ENCODE measurements at places on chromosomes 7 and 10.

DNA sequence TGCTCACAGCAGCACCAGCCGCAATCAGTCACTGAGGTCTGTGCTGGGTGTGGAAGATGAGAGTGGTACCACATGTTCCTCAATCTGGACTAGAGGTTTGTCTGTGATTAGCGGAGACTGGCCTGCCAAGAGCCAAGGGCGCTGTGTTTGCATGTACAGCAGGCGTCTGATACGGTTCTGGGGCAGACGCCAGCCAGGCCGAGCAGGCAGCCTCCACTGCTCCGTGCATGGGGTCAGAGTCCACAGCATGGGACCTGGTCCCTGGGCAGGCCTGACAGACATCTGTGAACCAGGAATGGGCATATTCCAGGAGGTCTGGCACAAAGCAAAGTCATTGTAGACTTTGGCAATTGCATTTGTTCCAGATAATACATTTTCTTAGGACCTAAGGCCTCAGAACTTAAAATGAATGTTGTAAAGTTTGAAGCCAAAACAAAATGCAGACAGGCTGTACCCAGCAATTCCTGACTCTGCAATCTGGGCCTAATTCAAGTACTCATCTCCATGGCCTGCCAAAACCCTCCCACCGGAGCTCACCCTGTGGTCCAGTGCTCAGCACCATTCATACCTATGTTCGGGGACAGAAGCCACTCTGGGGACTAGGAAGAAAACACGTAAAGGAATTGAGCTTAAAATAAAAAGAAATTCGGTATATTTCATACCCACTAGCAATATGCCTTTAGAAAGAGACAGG lies 50.0 kb upstream of the FAM20C start:
- DNase-seq, result no peak

DNA sequence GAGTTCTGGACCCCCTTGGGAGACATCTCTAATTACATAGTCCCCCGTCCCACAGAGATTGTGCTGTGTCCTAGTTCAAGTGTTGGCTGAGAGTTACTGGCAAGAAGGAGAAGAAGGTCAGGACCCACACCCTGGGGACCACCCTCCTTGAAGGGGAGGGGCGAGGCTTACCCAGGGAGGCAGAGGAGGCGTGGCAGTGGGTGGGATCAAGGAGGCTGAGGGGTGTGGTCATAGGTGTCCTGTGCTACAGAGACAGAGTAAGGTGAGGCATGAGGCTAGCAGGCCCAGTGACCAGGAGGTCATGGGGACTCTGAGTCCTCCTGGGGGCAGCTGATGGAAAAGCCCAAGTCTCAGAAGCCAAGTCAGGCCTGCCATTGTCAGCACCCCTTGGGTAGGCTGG lies 29.4 kb upstream of the ADCYAP1R1 start:
- DNase-seq, result no peak

DNA sequence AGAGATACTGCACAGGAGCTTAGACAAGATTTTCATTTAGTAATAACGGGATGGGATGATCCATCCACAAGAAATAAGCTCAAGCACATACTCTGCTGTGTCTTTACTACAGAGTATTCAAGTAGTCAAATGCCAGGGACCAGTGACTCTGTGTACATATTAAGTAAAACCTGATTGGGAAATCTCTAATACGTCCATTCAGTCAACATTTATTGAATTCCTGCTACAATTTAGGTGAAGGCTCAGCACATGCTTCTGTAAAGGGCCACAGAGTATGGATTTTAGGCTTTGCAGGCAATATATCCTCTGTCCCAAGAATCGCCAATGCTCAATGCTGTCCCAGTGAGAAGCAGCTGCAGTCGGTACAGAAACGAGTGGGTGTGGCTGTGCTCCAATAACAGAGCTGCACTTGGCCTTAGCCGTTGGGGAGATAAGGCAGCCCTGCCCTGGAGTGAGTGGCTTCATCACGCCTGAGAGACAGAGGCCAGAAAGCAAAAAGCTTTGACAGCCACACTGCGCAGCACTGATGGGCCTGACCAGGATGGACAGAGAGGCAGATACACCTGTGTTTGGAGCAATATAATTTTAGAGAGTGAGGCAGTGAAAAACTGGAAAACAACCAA lies 186.8 kb downstream of the PARD3 start:
- no peak for DNase-seq

GRCh38 chr10:33818343-33818742 lies 483.9 kb upstream of the NRP1 start:
- DNase-seq, result no peak

GRCh38 chr10:22042557-22043326 lies 39.2 kb upstream of the DNAJC1 start:
- DNase-seq, result no peak

DNA sequence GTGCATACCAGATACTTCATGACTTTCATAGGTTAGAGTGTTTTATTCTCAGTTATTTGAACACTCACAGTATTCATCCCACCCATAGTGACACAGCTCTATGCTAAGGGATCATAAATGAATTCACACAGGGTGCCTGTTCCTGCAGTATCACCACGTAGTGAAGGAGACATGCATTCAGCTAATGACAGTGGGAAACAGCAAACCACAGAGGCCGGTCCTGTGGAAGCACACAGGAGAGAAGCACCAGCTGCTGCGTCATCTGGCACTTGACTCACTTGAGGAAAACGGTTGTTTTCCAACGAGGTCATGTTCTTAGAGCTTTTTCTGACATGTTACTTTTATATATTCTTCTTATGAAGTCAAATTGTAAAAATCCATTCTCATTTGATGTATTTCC lies 73.0 kb downstream of the UBE3C start:
- no peak for DNase-seq

- DNase-seq, result no peak
These were observed 16.2 kb upstream of the NPVF start for GRCh38 chr7:25244254-25245033.
